Glomerular endothelial cell (primary cell): ENCODE measurements at places on chromosomes 2 and 18. TPM values are rescaled to one million over a fixed set of nuclear protein-coding genes. Genes with fewer than 3 reads are reported as not detected.

DNA sequence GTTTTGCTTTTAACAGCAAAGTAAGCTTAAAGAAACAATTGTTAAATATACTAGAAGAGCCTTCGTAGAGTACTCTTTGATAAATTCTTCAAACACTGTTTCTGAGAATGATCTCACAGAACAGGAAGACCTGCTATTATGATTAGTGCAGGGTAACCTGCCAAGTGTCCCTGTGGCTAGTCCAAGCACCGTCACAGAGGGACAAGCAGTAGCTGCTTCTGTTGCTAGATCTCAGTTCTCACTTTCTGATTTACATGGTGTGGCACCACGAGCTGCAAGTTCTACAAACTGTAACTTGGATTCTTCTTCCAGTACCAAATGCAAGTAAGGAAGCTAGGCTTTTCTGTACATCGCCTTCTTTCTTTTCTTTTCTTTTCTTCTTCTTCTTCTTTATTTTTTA, 121.5 kb downstream of the PIEZO2 start:
- no peak for DNase-seq

DNA sequence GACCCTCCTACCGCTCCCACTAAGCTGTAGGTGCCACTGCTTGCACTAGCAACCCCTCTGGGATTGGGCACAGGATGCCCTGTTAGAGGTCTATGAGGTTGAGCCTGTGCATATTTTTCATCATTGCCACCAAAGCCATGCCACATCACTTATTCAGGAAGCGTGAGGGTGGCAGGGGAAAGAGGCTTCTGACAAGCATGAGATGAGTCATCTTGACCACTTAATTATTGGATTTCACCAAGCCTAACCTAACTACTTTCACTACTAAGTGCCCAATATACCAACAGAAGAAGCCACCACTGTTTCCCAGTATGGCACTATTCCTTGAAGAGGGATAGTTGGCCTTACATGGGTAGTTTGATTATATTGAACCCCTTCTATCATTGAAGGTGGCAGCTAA, 181.3 kb upstream of the EPHA4 start:
- no peak for DNase-seq

GRCh38 chr2:190853531-190854383, 26.9 kb upstream of the GLS start:
- no peak for DNase-seq

GRCh38 chr2:206368933-206369569, 74.3 kb upstream of the ADAM23 start:
- no peak for DNase-seq

GRCh38 chr18:62973689-62974088, 258.3 kb downstream of the PHLPP1 start:
- no peak for DNase-seq

GRCh38 chr2:241950413-241951315, 81.1 kb downstream of the RTP5 start:
- peak; percentile 10 for DNase-seq

DNA sequence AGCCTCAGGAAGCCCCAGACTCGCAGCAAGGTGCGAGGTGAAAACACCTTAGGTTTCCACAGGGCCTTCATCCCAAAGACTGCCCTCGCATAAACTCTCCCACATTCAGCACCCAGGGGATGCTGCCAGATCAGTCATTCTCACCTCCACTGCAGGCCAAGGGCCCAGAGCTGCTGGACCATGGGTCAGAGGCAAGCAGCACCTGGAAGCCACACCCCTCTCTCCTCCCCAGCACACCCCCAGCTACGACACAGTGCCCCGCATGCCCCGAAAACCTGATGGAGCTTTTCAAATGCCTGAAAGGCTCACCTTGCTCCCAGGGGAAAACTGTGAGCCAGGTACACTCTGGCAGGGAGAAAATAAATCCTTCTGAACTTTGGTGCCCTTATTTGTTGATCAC, 31.9 kb upstream of the LDLRAD4 start:
- DNase-seq: no peak

- DNase-seq: no peak
Measured at GRCh38 chr2:174952607-174953006, 52.6 kb downstream of the CHN1 start.

GRCh38 chr2:106026271-106027190, 167.6 kb downstream of the UXS1 start:
- no peak for DNase-seq

GRCh38 chr2:76958749-76959148, 563.4 kb downstream of the LRRTM4 start:
- DNase-seq: no peak

DNA sequence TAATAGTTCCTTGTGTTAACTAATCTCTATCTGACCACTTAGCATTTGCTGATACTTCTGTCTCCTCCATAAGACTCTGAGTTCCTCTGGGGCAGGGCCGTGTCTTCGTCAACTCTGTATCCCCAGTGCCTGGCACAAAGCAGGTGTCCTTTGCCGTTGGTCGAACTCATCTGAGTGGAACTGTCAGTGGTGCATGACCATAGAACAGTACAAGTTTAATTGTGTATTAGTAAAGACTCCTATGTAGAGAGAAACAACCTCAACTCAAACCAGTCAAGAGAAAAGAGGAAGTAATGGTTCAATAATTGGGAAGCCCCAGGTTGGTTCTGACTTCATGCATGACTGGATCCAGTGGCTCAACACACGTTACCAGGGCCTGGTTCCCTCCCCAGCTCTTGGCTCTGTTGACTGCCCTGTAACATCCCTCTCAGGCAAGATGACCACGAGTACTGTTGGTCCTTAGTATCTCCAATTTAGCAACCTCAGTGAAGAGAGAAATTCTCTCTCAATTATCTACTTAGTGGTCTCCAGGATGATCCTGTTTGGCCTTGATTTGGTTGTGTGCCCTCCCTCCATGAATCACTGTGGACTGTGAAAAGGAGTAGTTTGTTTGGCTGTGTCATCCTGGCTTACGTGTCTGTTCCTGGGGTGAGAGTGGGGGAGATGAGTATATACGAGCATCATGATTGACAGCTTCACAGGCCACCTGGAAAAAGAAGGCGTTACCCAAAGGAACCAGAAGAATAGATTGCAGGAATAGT, 58.5 kb upstream of the MSH6 start:
- DNase-seq: no peak

DNA sequence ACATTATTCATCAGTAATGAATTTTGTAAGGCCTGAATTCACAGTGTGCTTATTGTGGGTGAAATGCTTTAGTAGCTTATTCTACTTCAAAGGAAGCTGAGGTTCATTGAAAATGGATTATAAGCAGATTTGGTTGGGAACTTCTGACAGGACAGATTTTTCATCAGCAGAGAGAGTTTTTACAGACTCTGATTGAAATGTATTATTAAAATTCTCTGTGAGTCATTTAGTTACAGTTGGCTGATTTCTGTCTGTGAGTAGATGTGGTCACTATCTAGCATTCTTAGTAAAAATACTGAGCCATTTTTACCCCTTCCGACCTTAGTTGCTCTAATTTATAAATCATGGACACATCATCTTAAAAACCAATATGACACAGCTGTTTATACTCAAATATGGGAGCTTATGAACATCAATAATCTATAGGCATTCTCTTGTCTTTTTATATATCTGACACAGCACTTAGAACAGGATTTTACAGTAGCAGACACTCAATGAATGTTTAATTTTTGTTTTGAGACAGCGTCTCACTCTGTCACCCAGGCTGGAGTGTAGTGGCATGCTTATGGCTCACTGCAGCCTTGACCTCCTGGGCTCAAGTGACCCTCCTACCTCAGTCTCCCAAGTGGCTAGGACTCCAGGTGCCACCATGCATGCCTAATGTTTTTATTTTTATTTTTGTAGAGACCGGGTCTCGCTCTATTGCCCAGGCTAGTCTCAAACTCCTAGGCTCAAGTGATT, 239.6 kb downstream of the BABAM2 start:
- no peak for DNase-seq

DNA sequence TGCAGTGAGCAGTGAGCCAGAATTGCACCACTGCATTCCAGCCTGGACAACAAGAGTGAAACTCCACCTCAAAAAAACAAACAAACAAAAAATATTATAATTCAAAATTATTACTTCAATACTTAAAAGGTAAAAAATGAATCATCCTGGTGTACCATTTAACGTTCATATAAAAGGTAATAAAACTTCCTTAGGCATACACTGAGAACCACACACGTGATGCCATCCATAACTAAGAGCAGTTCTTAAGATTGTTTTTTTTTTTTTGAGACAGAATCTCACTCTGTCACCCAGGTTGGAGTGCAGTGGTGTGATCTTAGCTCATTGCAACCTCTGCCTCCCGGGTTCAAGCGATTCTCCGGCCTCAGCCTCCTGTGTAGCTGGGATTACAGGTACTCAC, 29.4 kb downstream of the YWHAQ start:
- no peak for DNase-seq

GRCh38 chr18:23584019-23584983, 2.0 kb downstream of the NPC1 start:
- no peak for DNase-seq

DNA sequence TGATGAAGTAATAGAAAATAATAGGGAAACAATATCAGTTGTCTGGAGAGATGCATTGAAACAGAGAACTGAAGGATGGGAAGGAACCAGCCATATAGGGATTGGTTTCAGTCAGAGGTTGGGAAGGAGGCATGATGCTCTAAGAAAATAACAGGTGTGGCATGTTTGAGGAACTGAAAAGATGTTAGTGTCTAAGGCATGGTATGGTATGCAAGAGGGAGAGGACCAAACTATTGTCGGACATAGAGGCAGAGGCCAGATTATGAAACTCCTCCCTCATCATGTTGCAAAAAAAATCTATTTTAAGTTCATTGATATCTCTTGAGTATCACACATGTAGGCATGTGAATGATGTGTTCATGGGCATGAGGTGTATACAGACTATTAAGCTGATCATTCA, 48.9 kb upstream of the EMILIN2 start:
- no peak for DNase-seq

GRCh38 chr2:74550231-74550630, 3.5 kb downstream of the LOXL3 start:
- no peak for DNase-seq

Gene C2orf15
- total RNA-seq: 0.41 TPM in 1 of 2 replicates, not detected in the other

Gene AQP12A
- total RNA-seq: not detected in 2 replicates

Gene CCL20
- 2.6 and 6.0 TPM in 2 replicates for total RNA-seq

Gene INPP5D
- total RNA-seq: 26.2 and 46.3 TPM in 2 replicates

Gene VIT
- not detected in 2 replicates for total RNA-seq

Gene CCDC74B
- total RNA-seq: 1.2 and 2.2 TPM in 2 replicates

Gene CD226
- total RNA-seq: under 0.01 TPM in 1 of 2 replicates, not detected in the other

Gene ATIC
- 43.6 and 46.2 TPM in 2 replicates for total RNA-seq
